NCI-H1092 (cell line): ENCODE measurements at places on chromosomes 5 and 9.

- DNase-seq: no peak
Measured at GRCh38 chr5:128483738-128484137, 54.3 kb downstream of the FBN2 start.

DNA sequence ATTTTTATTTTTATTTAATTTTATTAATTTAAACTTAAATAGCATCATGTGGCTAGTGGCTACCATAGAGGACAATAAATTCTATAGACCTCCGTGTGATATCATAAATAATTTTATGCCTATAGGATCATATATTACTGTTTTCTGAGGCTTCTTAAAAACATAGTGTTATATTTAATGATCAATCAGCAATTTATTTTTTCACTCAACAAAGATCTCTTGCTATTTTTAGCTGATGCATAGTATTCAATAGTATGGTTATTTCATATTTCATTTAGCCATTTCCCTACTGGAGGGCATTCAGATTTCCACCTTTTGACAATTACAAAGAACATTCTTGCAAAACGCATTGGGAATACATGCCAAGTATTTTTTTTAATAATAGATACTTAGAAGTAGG is 114.1 kb downstream of the PDE4D start:
- DNase-seq: no peak

DNA sequence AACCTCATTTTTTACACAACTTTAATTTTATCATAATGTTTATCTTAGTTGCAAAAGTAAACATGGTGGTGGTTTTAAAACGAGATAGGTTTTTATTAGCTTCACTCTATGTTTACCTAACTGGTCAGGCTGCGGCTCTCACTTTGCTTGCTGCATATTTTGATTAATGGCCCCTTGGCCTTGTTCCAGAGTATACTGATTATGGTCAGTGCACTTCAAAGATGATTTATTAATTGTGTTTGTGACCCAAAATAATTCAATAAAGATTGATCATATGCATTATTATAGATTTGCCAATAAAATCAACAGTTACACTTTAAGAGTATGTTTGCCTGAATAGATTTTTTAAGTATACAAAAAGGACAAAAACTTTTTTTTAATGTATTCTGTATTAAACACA is 188.0 kb downstream of the XRCC4 start:
- peak; percentile 29 for DNase-seq

DNA sequence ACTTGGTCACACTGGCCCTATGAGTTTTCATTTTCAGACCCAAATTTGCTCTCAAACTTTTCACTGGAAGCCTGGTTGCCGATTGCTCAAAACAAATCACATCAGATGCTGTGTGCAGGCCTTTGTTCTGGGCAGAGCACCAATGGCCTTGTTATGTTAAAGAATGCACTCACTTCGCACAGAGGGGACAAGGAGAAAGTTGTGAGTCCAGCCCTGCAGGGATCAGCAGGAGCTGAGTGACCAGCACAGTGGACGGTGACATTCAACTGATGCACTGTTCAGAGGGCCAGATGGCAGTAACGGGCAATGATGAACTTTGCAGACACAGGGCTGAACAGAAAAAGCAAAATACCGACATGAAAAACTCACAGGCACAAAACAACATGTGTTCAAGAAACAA is 86.1 kb downstream of the BARX1 start:
- no peak for DNase-seq
